H54 (cell line): ENCODE measurements at places on chromosomes 6 and 20.

DNA sequence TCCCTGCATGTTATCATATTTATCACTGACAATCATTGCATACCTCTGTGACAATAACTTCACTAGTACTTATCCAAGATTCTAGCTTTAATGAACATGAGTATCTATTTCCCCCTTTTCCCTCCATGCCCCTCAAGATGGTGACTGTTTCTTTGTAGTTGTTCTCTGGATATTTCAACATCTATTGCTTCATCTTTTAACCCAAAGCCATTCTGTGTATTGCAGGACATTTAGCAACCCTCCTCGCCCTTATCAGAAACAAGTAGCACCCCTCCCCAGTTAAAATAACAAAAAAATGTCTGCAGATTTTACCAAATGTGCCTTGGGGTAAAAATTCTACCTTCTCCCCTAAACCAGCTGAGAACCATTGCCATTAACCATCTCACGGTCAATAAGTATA lies 979.8 kb upstream of the MANEA start:
- no peak for DNase-seq

GRCh38 chr6:113936093-113936934 lies 34.6 kb downstream of the HDAC2 start:
- no peak for DNase-seq

DNA sequence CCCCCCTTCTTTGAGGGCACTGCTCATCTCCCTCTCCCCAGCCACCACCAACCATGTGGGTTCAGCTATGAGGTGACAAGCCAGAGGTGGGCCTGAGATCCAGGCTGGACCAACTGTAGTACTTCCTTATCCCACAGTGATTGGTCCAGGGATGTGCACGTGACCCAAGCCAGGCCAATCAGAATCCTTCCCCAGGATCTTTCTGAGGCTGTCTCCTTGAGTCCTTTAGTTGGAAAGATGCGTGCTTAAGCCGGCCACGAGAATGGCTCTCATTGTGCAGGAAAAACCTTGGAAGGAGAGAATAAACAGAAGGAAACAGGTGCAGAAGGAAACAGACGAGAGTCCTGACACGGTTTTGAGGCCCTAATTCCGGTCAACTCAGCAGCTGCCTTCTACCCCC lies 39.2 kb downstream of the ZC3H12D start:
- DNase-seq: no peak

DNA sequence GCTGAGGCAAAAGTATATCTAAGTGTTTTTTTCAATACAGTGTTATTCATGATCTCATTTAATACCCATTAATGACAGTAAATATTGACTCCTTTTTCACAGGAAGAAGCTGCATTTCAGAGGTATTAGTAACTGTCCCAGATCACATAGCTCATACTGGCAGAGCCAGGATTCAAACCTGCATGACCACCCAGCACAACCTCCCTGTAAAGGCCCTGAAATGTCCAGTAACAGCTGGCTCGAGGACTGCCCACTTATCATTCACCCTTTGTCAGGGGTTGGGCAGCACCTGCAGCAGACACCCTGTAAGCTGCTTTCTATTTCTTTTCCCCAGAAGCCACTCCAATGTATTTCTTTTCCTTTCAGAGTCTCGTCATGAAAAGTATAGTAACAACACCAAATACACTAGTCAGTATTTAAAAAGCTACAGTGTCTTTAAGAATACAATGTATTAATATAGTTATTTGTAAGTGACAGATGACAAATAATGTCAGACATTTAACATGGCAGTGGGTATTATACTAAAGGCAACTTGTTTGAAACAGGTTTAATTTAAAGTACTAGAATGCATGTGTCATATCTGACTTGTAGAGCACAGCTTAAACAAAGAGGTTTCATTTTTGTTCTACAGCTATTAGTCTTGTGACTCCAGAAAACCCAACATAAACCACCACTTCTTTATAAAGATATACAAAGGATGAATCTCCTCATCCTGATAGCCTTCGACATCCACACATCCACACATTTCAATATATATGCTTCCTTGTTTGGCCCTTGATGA lies 841.6 kb upstream of the GJE1 start:
- DNase-seq: no peak

DNA sequence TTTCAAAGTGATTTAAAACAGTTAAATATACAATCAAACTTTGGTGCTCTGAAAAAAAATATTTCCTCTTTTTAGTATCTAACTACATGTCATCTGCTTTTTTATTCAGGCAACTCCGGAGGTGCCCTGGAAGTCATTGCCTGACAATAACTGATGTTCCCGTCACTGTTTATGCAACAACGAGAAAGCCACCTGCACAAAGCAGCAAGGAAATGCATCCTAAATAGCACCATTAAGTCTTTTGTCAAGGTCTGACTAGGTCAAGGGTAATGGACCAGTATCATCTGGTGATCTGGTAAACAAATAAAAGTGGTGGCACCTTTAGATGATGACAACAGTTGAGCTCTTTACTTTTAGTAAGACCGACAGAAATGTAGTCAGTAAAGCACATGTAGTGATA lies 13.2 kb downstream of the FAM229B start:
- no peak for DNase-seq

DNA sequence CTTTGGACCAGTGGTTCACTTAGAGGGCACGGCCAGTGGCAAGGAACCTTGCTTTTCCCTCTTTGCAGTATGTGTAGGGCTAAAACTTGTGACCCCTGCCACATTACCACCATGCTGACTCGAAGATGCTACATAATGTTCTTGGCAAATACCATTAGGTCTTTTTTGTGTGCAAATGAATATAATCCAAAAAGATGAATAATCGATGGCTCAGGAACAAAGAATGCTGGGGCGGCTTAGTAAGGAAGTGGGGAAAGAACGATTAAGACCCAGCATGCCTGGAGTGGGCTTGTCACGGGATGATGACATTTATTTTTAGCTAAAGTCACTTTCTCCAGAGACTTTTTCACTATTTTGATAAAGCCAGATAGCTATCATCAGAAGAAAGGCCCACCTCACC lies 23.1 kb downstream of the CMTR1 start:
- DNase-seq: peak; percentile 41

DNA sequence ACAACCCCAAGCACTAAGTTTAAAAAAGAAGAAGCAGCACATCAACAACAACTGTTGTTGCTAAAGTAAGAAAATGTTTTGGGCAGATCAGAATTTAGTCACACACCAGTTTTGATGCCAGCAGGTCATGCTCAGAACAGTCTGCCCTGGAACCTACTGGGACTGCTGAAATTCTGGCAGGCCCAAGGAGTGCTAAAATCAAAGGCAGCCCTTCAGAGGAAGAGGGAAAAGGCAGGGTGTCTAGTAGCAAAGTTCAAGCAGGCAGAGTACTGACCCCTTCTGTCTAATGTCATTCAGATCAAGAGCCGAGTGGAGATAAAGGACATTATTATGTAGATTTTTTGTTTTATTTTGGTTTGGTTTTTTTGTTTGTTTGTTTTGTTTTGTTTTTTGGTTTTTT lies 96.6 kb upstream of the LOC128125822 start:
- no peak for DNase-seq

DNA sequence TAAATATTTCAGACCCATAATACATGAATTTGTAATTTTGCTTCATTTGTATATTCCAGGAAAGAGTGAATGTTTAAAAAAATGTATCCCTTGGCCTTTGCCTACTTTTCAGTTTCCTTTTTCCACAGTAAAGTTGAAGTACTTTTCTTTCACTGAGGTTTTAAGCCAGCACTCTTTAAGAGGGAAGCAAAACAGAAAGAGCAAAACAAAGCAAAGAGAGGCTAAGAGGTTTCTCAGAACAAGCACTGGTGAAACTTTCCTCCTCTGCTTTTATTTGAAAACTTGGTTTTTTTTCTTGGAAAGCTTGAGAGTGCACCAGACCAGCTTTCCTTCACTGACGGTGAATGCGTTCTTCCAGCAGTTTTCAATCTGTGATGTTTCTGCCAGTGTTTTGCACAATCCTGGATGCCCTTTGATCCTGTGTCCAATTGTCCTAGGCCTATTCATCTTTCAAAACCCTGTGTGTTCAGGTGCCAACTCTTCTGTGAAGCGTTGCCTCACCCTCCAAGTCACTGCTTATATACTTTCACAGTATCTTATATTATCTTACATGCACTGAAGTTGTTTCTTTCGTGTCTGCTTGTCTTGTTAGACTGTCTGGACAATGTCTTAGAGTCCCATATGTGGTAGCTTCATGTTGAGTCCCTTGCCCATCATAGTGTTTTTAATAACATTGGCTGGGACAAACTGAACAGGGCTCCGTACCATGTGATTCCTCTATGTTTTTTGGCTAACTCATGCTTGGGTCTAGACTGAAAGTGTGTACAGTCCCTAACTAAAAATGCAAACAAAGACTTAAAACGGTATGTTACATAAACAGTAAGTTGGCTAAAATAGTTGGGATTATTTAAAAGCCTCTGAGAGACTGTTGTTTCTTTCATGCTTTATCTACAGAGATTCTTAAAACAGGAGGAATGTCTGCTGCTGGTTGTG lies 1.9 kb downstream of the RNF217 start:
- no peak for DNase-seq

DNA sequence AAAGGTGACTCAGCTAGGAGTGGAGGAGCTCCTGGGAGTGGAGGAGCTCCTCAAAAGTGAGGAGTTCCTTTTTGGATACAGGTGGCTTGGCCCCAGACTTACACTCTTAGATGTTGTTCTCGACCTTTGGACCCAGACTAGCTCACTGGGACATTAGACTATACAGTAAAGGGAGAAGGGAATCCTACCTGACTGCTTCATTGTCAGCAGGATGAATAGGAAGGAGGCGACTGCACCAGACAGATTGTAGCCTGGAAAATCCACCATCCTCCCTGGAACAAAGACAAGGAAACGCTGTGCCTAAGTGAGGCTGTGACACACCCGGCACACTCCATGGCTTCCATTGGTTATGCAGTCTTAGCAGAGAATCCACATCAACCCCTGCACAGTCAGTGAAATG lies at the start of gene BTNL2:
Gene BTNL2, minus strand, starts transcription at position 325 of the 400 bp plus-strand sequence. Its CDS starts 58 bp downstream, at position 267.
- DNase-seq: no peak

DNA sequence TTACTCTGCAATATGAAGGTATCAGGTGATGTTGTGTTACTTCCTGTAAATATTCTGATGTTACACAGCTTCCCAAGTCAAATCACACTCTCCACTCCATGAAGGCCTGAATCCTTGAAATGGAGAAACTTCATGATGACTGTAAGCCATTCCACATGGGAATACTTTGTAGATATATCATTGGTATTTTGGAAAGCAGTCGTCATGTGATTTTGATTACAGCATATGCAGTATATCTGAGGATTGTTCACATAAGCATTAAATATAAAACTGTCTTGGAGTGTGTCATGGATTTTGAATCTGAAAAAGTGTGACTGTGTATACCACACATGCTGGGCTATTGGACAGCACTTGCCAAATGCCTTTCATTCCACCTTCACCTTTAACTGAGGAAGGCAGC lies 118.3 kb upstream of the EXOC2 start:
- no peak for DNase-seq

- DNase-seq: no peak
These were observed 293.7 kb downstream of the PLCB1 start for GRCh38 chr20:8425802-8426201.
